ENCODE measurements at places on chromosomes 12 and 14.

- no peak for DNase-seq
Observed at GRCh38 chr14:24957814-24958213, 92.1 kb downstream of the STXBP6 start.

- no peak for DNase-seq
Observed at GRCh38 chr14:95468448-95469133, 47.9 kb downstream of the SYNE3 start.

DNA sequence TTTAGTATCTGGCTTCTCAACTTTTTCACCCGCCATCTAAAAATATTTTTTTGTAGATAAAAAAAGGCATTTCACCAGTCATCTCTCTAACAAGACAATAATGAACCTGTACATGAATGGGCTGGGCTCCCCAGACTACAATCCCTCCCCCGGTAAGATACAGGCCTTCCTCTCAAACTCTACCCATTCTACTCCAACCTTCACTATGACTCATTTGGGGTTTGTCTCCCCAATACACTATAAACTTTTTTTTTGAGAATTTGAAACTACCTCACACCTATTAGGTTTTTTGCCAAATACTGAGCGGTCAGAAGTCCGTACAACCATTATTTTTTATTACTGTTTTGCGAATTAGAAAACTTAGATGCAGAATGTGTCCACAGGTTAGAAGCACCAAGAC, 784 bp downstream of the RPL6 start:
- no peak for DNase-seq

GRCh38 chr12:108722992-108723766, 8.1 kb downstream of the CORO1C start:
- no peak for DNase-seq

DNA sequence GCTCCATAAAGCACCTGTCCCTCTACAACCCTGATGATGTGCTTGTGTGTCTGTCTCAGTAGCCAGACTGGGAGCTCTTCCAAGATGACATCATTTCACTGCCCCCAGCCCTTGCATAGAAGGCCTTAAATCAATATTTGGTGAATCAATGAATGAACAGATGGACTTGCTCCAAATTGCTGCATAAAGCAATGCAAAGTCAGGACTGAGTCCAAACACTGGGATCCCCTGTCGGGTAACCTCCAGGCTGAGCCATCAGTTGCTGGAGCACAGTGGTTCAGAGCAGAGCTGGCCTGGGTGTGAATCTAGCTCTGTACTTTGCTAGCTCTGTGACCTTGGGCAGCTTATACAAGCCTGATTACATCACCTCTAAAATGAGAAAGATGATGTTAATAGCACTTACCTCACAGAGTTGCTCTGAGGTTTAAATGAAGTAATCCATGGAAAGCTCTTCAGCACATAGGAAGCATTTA, 120.3 kb upstream of the VASH1 start:
- no peak for DNase-seq

DNA sequence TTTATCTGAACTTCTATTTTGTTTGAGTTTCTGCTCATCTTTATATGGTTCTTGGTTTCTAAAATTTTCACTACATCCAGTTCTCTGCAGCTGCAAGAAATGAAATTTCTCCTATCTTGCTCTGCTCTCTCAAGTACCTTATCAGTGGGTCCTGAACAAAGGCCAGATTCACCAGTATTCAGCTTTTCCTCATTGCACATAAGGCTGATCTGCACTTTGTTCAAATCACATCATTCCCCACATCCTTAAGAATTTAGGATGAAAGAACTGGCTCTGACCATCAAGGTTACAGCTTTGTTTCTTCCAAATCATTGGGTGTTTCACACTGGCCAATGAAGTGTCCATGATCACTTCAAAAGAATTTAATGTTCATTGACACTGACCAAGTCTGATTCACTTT, 211.4 kb downstream of the GRIN2B start:
- no peak for DNase-seq

GRCh38 chr14:55625481-55625880, 45.5 kb downstream of the KTN1 start:
- DNase-seq = no peak

- no peak for DNase-seq
Observed at GRCh38 chr14:43647302-43647701, 859.8 kb downstream of the FSCB start.

GRCh38 chr12:96020314-96021003, 14.9 kb downstream of the LTA4H start:
- DNase-seq = no peak

DNA sequence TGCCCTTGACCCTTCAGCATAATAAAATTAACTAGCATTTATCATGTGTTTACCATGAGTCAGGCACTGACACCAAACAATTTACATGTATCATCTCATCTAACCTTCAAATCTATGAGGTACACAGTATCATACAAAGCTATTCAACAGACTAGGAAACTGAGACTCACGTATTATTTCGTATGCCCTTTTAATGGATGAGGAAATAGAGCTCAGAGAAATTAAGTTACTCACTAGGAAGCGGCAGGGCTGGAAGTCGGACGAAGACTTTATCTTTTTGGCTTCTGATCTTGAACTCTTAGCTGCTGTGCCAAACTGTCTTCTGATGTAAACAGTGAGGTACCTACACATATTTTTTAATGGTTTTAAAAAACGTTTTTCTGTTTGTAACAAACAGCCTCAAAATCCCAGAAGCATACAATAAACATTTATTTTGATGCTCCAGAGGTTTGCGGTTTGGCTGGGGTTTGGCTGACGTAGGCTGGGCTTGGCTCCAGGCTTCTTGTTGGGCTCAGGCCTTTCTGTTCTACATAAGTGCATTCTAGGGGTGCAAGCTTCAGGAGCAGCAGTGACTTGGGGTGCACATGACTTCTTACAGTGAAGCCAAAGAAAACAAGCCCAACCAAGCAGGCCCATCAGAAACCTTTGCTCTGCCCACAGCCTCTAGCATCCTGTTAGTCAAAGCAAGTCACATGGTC, 184.7 kb downstream of the TBX5 start:
- DNase-seq = no peak

- no peak for DNase-seq
Observed at GRCh38 chr12:31895449-31896150, 63.6 kb upstream of the RESF1 start.

DNA sequence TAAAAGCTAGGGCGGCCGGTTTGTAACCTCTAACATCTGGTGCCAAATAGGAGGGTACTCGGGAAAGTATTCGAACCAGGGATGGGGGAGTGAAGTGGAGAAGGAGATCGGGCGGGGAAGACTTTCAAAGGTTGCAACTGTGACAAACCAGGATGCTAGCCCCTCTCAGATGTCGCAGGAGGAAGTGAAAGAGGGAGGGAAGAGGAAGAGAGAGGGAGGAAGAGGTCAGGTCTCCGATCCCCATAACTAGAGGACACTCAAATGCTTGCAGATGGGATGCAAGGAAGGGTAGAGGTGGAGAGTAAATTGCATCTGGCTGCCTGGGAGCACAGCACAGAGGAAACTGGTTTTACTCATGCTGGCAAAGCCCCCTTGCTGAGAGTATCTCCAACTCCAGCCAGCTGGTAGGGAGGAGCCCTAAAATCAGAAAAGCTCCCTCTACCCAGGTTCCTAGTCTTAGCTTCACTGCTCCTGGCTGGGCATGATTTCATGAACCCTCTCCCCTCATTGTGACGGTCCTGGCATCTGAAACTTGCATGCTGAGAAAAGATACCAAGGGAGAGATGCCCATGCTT, 696.7 kb upstream of the TBX3 start:
- DNase-seq = no peak

- DNase-seq = peak; percentile 84
Observed at GRCh38 chr14:104266631-104267575, 128.5 kb downstream of the KIF26A start.

GRCh38 chr14:35147186-35147585, 24.8 kb downstream of the PRORP start:
- DNase-seq = no peak

GRCh38 chr14:96052541-96053247, 13.5 kb downstream of the C14orf132 start:
- peak; percentile 74 for DNase-seq

- DNase-seq = no peak
Observed at GRCh38 chr14:44388306-44388705, 118.8 kb downstream of the FSCB start.

GRCh38 chr12:94204499-94205247, 56.3 kb downstream of the PLXNC1 start:
- DNase-seq = no peak

DNA sequence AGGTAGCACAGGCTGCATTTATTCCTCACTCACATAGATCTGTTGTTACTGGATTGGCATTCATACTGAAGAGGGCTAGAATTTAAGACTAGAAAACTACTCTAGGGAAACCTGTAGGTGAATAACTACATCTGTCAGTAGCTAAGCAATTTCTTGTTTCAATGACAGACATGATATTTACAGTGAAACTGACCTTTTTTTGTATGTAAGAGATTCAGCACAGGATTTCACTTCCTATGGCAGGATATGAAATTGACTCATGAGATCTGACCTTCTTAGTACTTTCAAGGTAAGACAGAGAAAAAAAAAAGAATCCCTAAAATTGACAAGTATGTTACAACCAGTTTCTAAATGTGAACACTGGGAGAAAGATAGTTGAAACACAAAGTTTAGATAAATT, 189.8 kb upstream of the SLC16A7 start:
- no peak for DNase-seq

- no peak for DNase-seq
Observed at GRCh38 chr12:111150360-111150759, 218.5 kb downstream of the PHETA1 start.

GRCh38 chr12:57797933-57798332, 15.3 kb downstream of the TSFM start:
- DNase-seq = no peak

DNA sequence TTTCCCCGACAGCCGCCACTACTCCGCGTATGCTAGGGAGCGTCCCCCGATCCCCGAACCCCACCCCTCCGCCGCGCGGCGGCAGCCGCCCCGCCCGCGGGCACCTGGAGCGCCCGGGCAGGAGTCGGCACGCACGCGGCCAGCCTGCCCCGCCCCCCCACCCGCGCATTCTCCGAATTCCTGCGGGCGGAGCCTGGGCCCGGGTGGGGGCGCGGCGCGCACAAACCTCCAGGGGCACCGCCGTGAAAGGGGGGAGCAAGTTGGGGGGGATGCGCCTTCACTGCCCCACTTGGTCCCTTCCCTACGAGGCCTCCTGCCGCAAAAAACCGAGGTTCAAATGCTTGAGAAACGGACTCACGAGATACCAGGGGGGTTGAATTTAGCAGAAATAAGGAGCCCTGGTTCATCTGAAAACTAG, 1.7 kb downstream of the AJUBA start:
- no peak for DNase-seq

DNA sequence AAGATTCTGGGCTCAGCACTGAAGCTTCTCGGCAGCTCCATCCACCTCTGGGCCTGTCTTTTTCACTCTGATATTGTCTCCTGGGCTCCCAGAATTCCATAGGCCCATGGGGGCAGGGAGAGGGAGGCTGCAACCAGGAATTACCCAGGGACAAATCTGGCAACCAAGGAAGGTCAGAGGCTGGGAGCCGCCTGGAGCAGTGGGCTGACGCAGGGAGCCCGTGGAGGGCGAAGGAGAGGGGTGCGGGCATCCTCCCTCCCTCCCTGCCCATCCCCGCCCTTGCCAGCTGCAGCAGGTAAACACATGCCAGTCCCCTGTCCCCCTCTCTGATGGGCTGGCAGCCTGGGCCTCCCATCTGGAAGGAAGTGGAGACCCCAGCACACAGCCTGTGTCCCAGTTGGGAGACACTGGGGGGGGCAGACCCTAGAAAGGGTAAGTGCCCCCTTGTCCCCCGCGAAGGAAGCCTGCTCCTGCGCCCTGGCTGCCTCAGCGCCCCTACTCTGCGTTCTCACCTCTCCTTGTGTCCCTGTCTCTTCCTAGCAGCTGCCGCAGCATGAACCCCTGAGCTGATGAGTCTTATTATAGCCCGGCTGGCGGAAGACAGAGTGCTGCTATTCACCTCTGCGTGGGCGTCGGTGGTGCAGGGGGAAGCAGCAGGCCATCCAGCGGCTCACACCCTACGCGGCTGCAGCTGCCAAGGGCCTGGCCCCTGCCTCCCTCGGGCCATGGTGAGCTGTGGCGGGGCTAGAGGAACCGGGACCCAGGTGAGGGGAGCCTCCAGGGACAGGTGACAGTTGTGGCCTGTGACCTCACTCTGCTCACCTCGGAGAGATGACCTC, 6.7 kb downstream of the LRTM2 start:
- DNase-seq = no peak

- DNase-seq = no peak
Observed at GRCh38 chr14:72558721-72559120, 335.2 kb downstream of the DPF3 start.

All from vagina (tissue), 2 donors.